ENCODE measurements at places on chromosomes 11 and 22.

GRCh38 chr11:88508418-88508758, 170.9 kb upstream of the CTSC start:
- DNase-seq: peak; percentile 10

DNA sequence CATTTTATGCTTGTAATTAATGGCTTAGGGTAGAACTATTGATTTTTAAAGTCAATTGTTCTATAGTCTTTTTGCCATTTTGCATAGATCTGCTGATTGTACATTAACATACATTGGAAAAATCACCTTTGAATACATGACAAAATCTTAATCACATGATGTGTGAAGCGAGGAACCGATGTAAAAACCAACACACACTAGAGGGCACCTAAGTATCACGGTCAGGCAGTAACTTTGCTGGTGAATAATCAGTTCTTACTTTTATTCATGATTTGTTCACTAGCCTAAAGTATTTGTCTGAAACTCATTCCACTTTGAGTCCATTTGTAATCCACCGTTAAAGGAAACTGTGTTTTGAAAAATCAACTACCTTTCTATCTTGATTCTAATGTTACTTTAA, 28.2 kb downstream of the JHY start:
- no peak for DNase-seq

DNA sequence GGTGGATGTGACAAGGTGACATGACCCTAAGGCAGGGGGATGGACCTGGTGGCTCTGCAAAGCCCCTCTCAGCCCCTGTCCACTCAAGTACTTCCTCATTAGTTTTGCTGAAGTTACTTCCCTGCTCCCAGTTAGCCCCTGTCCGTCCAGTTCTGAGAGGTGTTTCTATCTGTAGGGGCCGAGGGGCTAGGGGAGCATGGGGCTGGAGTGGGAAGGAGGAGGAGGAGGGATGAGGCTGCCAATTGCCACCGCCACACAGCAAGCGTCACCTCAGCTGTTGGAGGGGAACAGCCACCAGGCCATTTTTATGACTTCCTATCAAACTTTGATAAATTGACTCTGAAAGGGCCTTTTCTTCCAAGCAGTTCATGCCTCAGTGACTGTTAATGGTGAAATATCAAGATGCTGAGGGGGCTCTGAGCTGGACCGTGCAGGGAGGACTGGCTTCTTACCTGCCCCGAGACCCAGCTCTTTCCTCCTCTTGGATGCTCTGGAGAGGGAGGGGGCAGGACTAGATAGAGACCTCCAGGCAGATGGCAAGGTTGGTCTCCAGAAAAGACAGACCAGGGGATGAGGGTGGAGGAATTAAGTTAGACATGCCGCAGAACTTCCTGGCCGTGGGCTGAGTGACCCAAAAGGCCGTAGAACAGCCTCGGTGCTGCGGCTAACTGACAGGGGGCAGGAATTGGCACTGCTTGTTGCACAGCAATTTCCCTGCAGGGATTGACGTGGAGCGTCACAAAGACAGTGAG, 137.0 kb downstream of the ST3GAL4 start:
- DNase-seq: no peak

DNA sequence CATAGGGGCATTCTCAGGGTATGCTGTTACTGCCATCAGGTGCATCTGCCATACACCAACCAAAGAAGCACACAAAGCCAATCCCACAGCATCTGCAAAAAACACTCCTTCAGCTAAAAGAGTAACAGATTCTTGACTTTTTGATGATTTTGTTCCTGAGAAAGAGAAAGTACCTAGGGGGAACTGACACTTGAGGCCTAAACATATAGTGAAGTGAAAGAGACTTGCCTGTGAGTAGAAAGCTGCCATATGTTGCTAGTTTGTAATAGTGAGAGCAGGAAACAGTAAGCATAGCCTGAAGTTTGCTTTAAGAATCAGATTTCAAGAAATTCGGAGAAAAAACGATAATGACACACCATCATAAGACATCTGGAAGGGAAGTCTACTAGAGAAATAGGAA, 97.9 kb upstream of the CTSC start:
- DNase-seq: no peak

Data from psoas muscle (tissue), 8 donors.